ENCODE measurements at places on chromosomes 6 and 20. TPM values are rescaled to one million over a fixed set of nuclear protein-coding genes. Genes with fewer than 3 reads are reported as not detected.

Gene SNAP91
- not detected for total RNA-seq

Gene CARMIL1
- total RNA-seq, result 0.73 TPM

Gene TPX2
- 240 TPM for total RNA-seq

Gene RAET1L
- not detected for total RNA-seq

Gene TDRD6
- total RNA-seq, result 0.10 TPM

Gene EBF4
- total RNA-seq, result 5.2 TPM

Gene FRK
- 1.4 TPM for total RNA-seq

Gene FBXO5
- total RNA-seq, result 101 TPM

Gene VWA7
- 0.28 TPM for total RNA-seq

Gene RBBP8NL
- not detected for total RNA-seq

Gene NHSL1
- 5.3 TPM for total RNA-seq

Gene PDYN
- not detected for total RNA-seq

Gene UBE2V1
- 249 TPM for total RNA-seq

Gene ZNF311
- not detected for total RNA-seq

Gene ACTL10
- total RNA-seq, result not detected

Gene CD83
- 15.0 TPM for total RNA-seq

Gene RSPO4
- total RNA-seq, result not detected

Gene TBXT
- total RNA-seq, result not detected

Gene TAAR8
- total RNA-seq, result not detected

Gene VPS52
- 32.7 TPM for total RNA-seq

Gene PRPH2
- total RNA-seq, result 2.1 TPM

Gene TREML1
- 0.10 TPM for total RNA-seq

Gene TP53TG5
- total RNA-seq, result not detected

Gene ID4
- total RNA-seq, result 0.66 TPM

Gene OSTM1
- 35.2 TPM for total RNA-seq

Gene SLC22A2
- 0.02 TPM for total RNA-seq

Gene LGSN
- not detected for total RNA-seq

Gene TRIM10
- total RNA-seq, result not detected

Gene PPP1R14C
- total RNA-seq, result not detected

Gene ASIP
- not detected for total RNA-seq

Gene TPBG
- total RNA-seq, result 47.2 TPM

Gene TAF8
- 43.1 TPM for total RNA-seq

Gene ZC3H12D
- not detected for total RNA-seq

Gene PLN
- total RNA-seq, result 0.45 TPM

Gene NDUFAF5
- total RNA-seq, result 29.1 TPM

Gene CTCFL
- total RNA-seq, result not detected

Gene CGA
- 0.20 TPM for total RNA-seq

Gene PXDC1
- 8.1 TPM for total RNA-seq

Gene TRIM40
- not detected for total RNA-seq

Gene OGFR
- total RNA-seq, result 46.6 TPM

Gene KCNS1
- not detected for total RNA-seq

Gene RHAG
- total RNA-seq, result not detected

Gene TRIM15
- total RNA-seq, result 0.08 TPM

Gene TFAP2B
- 16.7 TPM for total RNA-seq

Gene RNF39
- total RNA-seq, result not detected

Gene APCDD1L
- total RNA-seq, result not detected

Gene IL20RA
- total RNA-seq, result 0.22 TPM

Gene TFAP2C
- total RNA-seq, result not detected

Gene OVOL2
- not detected for total RNA-seq
